ENCODE measurements at places on chromosomes 6 and 20.
A peak's percentile ranks its signal among the peaks of the same experiment; 100 is the strongest.

GRCh38 chr6:37127961-37128862, 41.7 kb upstream of the PIM1 start:
- DNase-seq, result no peak

GRCh38 chr6:129184808-129185366, 301.9 kb downstream of the LAMA2 start:
- DNase-seq, result no peak

DNA sequence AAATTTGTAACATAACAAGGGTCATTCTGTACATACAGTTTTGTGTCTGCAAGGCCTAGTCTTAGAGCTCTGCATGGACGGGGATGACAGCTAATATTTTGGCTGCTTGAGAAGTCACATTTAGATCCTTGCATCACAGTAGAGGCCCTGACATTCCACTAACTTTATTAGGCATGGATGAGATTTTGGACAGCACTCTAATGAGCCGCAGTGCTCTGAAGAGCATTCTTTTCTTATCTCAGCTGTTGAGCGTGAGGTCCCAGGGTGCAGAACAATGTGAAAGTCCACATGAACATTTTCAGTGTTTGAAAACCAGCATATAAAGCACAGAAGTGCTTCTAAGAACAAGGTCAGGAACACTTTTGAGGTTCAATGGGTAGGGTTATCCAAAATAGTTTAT, 58.9 kb downstream of the IPCEF1 start:
- DNase-seq, result no peak

GRCh38 chr6:70307008-70307407, 4.1 kb upstream of the COL9A1 start:
- no peak for DNase-seq

DNA sequence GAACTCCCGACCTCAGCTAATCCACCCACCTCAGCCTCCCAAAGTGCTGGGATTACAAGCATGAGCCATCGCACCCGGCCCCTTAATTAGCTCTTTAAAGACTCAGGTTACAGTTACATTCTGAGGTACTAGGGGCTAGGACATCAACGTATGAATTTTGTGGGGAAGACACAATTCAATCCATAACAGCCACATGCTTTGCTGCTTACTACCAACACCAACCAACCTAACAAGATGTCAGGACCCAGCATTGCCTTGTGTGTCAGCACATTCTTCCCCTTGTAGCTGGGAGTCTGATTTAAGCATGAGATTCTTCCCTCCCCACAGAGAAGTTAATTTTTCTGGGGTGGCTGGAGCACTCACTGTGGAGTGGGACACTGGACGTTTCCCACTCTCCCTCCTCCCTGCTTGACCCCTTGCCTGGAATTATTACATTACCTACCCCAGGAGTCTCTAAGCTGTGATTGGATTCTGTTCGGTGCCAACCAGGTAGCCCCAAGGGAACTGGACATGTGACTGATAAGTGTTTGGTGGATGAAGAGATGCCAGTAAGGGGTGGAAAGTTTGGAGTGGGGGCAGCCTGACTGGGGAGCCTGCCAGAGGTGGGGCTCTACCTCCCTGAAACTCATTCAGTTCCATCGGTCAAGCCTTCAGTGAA, 5.6 kb upstream of the PXMP4 start:
- DNase-seq, result no peak

GRCh38 chr20:22921595-22922421, 113.3 kb upstream of the SSTR4 start:
- DNase-seq, result no peak

DNA sequence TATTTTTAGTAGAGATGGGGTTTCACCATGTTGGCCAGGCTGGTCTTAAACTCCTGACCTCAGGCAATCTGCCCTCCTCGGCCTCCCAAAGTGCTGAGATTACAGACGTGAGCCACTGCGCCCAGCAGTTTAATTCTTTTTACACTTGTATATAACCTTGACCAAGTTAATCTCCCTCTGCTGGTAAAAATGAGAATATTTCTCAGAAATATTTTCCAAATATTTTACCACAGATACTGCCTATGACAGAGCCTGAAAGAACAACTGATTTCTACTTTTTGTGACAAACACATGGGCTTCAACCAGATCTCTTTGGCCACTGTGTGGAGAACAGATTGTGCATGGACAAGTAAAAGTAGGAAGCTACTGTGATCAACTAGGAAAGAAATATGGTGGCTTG, 21.2 kb upstream of the NHSL1 start:
- no peak for DNase-seq

DNA sequence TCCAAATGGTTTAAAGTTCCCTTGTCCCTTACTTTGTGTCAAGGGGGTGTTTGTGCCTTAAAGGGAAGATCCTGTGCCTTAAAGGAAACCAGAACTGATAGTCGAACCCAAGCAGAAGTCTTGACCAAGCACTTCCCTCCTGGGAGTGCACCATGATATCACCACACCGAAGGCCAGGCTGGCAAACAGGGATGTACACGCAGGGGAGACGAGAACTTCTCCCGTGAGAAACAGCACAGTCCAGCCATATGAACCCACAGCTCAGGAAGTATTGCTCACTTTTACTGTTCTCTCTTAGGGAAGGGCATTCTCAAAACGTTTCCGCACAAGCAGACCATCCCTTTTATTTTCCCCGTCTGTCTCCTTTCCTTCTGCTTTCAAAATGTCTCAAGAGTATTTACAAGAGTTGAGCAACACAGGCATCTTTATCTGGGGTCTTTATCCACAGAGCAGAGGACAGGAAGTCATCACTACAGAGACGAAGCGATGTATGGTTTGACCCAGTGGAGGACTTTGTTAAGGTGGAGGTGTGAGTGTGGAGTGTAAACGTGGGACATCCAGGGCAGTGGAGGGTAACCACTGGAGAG, 12.8 kb upstream of the SERPINB1 start:
- DNase-seq, result no peak

- DNase-seq, result no peak
Observed at GRCh38 chr6:105909106-105909505, 177.0 kb upstream of the PRDM1 start.

GRCh38 chr20:22795871-22796270, 211.5 kb upstream of the FOXA2 start:
- DNase-seq, result no peak

GRCh38 chr6:8435845-8436168, 462 bp upstream of the SLC35B3 start:
- no peak for DNase-seq

- no peak for DNase-seq
Observed at GRCh38 chr6:30258204-30258603, 45.0 kb upstream of the TRIM26 start.

- peak; percentile 12 for DNase-seq
Observed at GRCh38 chr6:14108571-14109410, 8.8 kb upstream of the CD83 start.

GRCh38 chr6:26284537-26285142, 80.4 kb upstream of the BTN3A2 start:
- no peak for DNase-seq

GRCh38 chr6:29251736-29252135, 49.8 kb upstream of the OR14J1 start:
- no peak for DNase-seq

GRCh38 chr6:79841577-79842375, 105.6 kb downstream of the ELOVL4 start:
- DNase-seq, result no peak

GRCh38 chr20:1983301-1983700, 10.6 kb downstream of the PDYN start:
- DNase-seq, result no peak

GRCh38 chr20:2867081-2867864, 6.0 kb upstream of the PTPRA start:
- DNase-seq, result no peak

DNA sequence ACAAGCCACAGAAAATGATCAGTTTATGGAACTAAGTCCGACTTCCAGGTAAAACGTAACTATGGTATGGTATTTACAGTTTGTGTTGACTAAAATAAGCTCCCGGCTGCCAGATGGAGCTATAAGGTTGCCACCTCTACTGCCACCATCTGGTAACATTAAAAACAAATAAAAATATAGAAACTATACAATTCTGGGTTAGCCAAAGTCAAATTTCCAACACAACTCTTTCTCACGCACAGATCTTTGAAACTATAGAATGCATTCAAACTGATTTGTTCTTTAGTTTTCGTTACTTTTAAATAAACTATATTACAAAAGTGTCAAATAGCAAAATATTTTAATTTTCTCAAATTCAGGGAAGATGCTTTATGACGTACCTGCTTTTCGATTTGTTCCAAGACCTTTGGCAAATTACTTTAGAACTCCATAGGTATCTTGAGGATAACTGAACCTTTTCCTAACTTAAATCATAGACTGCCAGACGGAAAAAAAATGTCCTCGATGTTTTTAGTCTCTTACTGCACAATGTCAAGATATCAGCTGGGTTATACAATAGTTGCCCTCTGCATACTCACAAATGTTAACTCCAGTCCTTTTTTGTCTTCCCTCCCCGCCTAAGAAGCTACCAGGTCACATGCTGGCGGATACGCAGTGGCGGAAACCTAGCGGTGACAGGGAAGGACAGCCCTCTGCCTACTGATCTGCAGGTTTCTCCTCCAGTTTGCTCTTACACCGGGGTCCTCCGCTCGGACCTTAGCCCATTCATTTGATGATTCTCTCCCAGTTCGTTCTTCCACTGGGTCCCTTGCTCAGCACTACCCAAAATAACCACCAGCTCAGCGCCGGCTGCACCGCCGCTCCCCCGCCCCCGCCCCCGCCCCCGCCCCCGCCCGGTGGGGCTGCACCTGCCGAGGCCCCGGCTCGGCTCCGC, 888 bp downstream of the SLC17A5 start:
- peak; percentile 36 for DNase-seq

GRCh38 chr6:46044881-46045617, 29.4 kb upstream of the CLIC5 start:
- DNase-seq, result no peak

GRCh38 chr20:17624551-17625245, 54.8 kb downstream of the DSTN start:
- no peak for DNase-seq

DNA sequence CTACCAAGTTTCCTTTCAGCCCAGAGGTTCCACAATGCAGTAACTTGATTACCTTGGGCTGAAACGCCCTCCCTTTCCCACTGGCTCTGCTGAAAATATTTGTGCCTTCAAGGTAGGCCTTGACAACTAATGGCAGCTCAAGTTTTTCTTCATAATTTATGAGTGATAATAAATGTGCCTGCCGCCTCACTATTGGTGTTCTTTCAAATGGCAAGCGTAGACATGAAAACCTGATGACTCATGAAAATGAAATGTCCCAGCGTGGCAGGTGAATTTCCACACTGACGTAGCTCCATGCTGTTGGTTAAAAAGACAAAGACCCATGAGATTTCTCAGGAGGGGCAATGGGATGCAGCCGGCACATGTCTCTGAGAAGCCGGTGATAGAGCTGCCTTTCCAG, 107.2 kb upstream of the GGTLC1 start:
- no peak for DNase-seq

GRCh38 chr20:3990716-3991115, 24.6 kb downstream of the RNF24 start:
- DNase-seq, result no peak

- DNase-seq, result no peak
Observed at GRCh38 chr6:132218059-132218696, 183.1 kb downstream of the MOXD1 start.

DNA sequence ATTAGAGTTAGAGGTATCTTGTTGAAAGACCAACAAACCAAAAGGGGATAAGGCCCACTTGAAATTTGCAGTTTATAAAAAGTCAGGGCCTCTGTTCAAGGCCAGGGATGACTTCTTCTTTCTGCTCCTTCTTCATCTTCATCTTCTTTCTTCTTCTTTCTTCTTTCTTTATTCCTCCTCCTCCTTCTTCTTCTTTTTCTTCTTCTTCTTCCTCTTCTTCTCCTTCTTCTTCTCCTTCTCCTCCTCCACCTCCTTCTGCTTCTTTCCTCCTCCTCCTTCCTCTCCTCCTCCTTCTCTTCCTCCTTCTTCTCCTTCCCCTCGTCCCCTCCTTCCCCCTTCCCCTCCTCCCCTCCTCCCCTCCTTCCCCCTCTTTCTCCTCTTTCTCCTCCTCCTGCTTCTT, 18.4 kb upstream of the ZNF292 start:
- no peak for DNase-seq

DNA sequence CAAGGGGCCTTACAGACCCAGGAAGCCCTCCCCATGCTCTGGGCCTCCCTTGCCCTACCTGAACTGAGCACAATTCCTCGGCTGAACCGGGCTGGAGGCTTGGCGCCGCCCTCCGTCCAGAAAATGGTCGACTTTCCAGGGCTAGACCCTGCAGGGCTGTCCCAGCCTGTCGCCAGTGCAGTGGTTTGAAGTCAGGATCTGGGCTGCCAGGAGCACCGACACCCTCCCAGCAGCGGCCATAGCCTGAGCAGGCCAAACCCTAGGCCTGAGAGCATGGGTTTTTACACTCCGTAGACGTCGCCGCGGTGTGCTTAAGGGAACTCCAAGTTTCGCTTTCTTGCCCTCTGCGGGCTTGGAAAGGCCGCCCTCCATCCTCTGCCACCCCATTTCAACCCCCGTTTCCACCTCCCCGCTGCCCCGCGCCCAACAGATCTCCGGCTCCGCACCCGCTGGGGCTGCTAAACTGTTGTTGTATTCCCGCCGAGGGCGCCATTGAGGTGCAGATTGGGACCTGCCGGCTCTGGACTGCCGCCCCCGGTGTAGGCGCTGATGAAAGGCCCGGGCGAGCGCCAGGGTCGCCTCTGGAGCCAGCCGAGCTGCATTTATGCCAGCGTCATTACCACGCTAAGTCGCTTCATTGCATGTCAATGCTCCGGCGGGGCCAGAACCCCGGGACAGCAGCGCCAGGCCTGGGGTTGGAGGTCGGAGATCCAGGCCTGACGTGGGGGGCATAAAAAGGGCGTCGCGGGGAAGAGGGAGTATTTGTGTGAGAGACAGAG, 2.2 kb upstream of the TFAP2A start:
- no peak for DNase-seq

- no peak for DNase-seq
Observed at GRCh38 chr20:48983423-48984400, 62.2 kb downstream of the ARFGEF2 start.

DNA sequence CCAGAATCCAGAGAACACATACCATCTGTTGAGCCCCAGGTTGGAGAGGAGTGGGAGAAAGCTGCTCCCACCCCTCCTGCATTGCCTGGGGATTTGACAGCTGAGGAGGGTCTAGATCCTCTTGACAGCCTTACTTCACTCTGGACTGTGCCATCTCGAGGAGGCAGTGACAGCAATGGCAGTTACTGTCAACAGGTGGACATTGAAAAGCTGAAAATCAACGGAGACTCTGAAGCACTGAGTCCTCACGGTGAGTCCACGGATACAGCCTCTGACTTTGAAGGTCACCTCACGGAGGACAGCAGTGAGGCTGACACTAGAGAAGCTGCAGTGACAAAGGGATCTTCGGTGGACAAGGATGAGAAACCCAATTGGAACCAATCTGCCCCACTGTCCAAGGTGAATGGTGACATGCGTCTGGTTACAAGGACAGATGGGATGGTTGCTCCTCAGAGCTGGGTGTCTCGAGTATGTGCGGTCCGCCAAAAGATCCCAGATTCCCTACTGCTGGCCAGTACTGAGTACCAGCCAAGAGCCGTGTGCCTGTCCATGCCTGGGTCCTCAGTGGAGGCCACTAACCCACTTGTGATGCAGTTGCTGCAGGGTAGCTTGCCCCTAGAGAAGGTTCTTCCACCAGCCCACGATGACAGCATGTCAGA, 77.4 kb downstream of the ASXL1 start:
- DNase-seq, result no peak

Measured in stimulated activated CD4-positive, alpha-beta T cell treated with anti-CD3 and anti-CD28 coated beads, Interleukin-1b, Interleukin-23, amount 100 ng/mL, for 4 hours (primary cell).